ENCODE measurements at places on chromosomes 6 and 20.

DNA sequence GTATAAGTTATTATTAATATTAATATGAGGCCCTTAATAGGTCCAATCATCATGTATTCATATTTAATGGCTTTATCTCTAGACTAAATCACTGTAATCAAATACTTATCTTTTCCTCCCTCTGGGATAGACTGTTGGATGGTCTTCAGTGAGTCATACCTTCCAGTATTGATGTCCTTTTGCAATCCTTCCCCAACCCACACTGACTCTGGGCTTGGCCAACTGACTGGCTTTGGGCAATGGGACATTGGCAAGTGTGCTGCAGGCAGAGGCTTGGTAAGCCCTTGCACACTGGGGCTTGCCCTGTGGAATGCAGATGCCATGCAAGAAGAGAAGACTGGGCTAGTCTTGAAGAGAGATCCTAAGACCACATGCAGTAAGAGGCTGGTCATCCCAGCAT, 136.6 kb downstream of the CCDC170 start:
- DNase-seq = no peak

DNA sequence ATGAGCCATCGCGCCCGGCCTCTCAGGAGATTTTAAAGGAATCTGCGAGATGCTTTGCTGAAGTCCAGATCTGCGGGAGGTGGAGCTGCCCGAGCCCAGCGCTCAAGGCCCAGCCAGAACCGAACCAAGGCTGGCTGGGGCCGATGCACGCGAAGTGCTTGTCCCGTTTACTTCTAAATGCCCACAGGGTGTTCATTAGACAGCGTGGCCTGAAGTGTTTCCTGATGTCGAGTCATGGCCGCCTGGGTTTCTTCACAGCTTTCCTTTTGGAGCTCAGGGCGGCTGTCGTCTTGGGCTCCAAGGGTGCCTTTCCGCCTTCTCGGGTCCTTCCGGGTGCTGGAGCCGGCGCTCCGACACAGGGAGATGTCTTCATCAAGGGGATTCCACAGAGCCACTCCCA, 25.1 kb upstream of the CCR6 start:
- no peak for DNase-seq

DNA sequence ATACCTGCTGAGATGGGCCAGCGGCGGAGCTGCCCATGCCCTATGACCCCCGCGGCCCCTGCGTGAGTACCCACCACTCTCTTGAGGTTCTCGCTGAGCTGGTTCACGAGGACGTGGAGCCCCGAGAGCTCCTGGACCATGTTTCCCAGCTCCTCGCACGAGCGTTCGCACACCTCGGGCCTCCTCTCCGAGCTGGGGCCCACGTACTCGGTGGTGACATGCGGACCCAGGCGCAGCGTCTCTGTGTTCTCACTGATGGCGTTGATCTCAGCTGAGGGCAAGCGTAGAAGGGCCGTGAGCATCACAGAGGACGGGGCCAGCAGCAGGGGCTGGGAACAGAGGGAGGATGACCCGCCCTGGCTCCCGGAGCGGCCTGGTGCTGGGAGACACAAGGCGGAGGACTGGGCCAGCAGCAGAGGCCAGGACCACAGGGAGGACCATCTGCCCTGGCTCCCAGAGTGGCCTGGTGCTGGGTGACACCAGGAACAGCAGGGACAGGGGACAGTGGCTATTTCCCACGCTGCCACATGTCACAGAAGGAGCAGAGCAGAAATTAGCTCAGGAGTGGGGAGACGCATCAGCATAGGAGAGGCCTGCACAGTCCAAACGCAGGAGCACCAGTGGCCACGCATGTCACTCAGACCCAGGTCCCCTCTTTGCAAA, 11.8 kb downstream of the THBS2 start:
- DNase-seq = no peak

GRCh38 chr6:157713451-157714152, 109.4 kb upstream of the SNX9 start:
- no peak for DNase-seq

GRCh38 chr6:4225161-4225872, 89.9 kb upstream of the ECI2 start:
- no peak for DNase-seq

GRCh38 chr6:130018744-130019325, 454 bp downstream of the L3MBTL3 start:
- no peak for DNase-seq

- no peak for DNase-seq
Measured at GRCh38 chr20:11012975-11013374, 339.2 kb upstream of the JAG1 start.

DNA sequence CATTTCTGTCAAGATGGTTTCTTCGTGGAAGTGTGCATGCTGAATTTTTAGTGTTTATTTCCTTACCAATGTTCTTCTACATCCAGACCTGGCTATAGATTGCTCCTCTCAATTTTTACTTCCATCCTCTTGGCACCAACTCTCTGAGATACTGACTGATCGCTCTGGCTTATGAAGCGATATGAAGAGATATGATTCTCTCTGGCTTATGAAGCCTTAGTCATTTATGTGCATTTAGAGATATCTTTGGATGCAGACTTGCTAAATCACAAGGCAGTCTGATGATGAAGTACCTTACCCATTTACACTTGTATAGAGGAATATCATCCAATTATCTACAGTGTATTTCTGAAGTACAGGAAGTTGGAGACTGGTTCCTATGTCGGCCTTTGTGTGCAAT, 295.4 kb upstream of the STXBP5 start:
- no peak for DNase-seq

GRCh38 chr6:47934023-47934422, 152.2 kb downstream of the OPN5 start:
- DNase-seq = no peak

Data from stimulated activated CD4-positive, alpha-beta T cell treated with anti-CD3 and anti-CD28 coated beads, Interleukin-1b, Interleukin-23, amount 100 ng/mL, for 48 hours (primary cell).